ENCODE measurements at places on chromosomes 16 and 17.
A peak's percentile ranks its signal among the peaks of the same experiment; 100 is the strongest.

DNA sequence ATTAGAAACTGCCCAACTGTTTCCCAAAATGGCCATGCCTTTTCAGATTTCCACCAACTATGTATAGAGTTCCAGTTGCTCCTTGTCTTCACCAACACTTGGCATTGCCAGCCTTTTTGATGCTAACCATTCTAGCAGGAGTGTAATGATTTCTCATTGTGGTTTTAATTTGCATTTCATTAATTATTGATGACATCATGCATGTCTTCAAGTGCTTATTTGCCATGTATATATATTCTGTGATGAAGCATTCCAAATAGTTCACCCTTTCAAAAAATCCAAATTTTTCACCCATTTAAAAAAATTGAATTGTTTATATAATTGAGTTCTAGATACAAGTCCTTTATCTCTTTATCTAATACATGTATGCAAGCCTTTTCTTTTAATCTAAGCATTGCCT, 245.9 kb upstream of the TNRC6C start:
- DNase-seq, result no peak

DNA sequence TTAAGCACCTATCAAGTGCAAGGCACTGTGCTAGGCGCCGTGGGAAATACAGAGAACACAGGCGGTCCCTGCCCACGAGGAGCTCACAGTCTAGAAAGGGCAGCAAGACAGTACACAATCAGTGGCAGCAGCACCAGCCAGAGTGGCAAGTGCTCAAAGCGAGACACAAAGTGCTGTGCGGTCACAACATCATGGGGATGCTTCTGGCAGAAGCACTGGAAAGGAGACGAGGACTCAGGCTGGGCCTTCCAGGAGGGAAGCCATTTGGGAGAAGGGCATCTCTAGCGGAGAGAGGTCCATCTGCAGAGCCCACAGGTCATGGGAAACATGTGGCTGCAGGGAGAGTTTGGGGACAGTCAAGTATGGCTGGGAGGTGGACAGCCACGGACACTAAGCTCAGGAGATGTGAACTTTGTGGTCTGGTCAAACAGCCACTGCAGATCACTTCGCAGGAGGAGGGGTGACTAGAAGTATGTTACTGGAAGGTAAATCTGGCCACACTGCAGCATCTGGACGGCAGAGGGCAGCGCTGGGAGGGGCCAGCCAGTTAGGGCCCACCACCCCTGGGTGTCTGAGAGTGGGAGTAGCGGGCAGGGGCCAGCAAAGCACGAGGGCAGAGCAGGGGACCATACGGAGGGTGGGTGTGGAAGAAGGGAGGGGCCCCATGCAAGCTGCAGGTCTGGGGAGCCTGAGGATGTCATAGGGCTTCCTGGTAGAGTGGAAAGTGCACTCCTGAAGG, 71.1 kb downstream of the N4BP1 start:
- no peak for DNase-seq

DNA sequence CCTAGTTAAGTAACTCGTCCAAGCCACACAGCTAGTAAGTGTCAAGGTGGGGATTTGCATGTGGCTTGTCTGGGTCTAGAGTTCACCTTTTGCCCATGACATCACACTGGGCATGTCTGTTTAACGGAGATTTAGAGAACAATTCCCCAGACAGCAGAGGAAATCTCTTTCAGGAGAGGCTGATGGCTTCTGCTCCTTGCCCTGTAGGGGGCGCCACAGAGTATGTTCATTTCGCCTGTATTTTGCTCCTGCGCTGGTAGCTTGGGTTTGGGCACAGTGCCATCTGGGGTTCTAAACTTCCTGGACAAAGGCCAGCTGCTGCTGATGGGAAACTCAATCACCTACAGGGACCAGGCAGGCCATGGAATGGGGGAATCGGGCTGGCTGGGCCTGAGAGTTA, 20.4 kb downstream of the OTOA start:
- peak; percentile 26 for DNase-seq

DNA sequence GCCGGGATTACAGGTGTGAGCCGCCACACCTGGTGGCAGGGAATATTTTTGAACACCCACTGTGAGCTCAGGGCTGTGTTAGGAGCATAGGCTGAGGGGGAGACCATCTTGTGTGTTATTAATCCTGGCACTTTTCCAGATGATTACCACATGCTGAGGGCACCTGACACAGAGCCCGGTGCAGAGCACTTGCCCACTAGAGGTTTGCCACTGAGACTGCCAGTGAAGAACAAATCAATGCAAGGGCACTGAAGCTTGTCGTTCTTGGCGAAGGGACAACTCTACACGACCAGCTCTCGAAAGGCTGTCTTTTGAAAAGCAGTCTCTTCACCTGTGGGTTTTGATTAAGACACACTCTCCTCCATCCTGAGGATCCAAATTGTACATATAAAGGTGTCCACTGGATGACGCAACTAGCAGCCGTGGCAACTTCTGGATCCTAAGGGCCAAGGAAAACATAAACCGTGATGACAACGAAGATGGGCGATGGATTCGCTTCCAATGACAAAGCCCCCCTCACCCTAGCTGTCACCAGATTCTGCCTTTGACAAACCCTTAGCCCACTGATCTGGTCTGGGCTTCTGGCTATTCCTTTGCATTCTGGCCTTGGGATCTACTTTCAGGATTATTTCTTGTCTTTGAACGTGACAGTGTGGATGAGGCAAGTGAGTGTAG, 28.7 kb downstream of the WIPI1 start:
- DNase-seq, result no peak

DNA sequence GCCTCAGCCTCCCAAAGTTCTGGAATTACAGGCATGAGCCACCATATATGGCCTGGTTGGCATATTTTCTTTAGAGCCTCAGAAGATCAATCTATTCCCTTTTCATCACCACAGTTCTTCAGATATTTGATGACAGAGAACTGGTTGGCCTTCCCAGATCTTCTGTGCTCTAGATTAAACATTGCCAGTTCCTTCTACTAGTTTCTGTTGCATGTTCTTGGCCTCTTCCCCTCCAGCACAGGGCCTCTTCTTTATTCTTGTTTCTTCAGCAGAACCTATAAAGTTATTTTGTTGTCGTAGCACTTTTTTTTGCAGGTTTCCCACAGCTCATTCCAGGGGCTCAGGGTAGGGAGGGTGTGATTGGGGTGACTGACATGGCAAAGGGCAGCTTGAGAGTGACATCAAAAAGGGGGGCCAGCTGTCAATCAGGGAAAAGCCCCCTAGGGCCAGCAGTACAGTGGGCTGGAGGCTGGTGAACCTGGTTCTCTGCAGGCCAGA, 9.3 kb downstream of the CHD9 start:
- DNase-seq, result no peak

GRCh38 chr17:40358323-40359038, 6.1 kb downstream of the GJD3 start:
- peak; percentile 89 for DNase-seq

- DNase-seq, result no peak
Measured at GRCh38 chr17:81027038-81027437, 7.9 kb upstream of the BAIAP2 start.

DNA sequence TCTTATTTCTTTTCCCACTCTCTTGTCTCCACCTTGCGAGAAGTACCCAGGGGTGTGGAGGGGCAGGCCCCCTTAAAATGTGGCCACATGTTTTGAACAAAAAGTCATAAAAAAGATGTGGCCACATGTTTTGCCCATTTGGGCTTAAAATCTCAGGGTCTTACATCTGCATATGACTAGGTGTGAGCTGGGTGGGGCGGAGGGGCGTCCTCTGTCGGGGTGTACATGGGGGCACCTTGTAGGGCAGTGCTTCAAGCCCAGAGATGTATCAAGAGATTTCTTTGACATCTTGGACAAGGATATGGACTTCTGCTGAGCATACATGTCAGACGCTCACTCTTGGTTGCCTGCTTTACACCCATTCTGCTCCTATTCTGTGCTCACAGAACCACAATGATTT, 13.0 kb upstream of the SLC47A1 start:
- DNase-seq, result no peak

DNA sequence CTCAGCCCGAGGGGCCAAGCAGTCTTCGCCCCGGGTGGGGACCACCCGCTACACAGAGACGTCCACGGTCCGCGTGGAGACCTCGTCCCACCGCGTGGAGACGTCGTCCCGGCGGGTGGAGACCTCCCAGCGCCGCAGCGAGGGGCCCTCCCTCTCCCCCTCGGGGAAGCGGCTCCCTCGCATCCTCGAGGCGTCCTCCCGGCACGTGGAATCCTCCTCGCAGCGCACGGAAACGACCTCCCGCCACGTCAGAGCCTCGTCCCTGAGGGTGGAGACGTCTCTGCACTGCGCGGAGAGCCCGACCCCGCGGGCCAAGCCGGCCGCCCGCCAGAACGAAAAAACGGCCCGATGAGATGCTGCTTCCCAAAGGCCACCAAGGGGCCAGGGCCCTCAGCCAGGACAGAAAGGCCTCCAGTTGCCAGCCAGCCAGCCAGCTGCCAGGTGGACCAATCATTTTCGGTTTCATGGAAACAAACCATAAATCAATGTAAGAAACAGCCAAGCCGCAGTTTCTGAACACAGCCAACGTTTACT, 424 bp downstream of the C17orf100 start:
- DNase-seq, result no peak

DNA sequence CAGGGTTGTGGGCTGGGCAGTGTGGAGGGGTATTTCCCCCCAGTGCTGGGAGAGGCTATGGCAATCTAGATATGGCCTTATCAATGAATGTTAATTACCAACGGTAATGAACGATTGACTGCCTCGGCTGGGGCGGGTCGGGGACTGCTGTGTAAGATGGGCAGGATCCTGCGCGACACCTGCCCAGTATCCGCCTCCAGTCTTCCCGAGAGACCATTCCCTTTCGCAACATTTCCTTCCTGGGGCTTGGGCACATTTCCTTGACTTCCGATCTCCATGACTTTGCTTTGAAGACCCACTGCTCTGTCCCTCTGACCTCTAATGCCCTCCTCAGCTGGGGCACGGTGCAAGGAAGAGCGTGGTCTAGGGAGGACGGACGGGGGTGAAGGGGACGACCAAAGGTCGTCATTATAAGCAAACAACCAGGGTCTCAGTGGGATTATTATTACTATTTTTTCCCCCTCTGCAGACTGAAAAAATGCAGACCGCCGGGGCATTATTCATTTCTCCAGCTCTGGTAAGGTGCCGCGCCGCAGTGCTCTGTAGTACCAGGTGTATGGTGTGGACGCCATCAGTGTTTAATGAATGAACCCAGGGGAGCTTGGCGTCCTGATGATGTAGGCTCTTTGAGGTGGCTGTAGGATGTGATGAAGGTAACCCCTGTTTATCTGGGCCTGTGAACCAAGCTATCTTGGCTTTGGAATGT, 506 bp downstream of the ATP5MC1 start:
- DNase-seq, result no peak

GRCh38 chr16:10514369-10515055, 65.9 kb downstream of the EMP2 start:
- DNase-seq, result peak; percentile 47

- DNase-seq, result no peak
Measured at GRCh38 chr16:88922114-88922825, 54.7 kb downstream of the CBFA2T3 start.

DNA sequence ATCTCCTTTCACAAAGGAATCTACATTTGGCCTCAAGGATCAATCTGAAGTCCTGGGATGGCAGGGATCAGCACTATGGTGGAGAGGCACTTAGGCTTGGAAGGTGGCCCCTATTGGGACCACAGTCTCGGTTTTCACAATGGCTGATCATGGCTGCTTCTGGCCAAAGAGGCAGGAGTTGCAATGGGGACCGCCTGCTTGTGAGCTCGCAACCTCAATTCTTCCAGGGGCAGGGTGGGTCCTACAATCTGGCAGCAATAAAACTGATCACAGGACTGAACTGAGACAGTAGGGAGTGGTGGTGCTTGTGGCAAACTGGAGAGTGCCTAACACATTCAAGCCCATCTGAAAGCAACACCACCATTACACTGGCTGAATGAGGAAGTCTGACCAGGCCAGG, 83.1 kb downstream of the NETO2 start:
- no peak for DNase-seq

- no peak for DNase-seq
Measured at GRCh38 chr17:81434072-81434471, 38.8 kb downstream of the BAHCC1 start.

GRCh38 chr16:78183437-78184237, 84.2 kb downstream of the WWOX start:
- DNase-seq, result no peak

- peak; percentile 8 for DNase-seq
Measured at GRCh38 chr16:50627419-50627818, 53.7 kb downstream of the SNX20 start.

DNA sequence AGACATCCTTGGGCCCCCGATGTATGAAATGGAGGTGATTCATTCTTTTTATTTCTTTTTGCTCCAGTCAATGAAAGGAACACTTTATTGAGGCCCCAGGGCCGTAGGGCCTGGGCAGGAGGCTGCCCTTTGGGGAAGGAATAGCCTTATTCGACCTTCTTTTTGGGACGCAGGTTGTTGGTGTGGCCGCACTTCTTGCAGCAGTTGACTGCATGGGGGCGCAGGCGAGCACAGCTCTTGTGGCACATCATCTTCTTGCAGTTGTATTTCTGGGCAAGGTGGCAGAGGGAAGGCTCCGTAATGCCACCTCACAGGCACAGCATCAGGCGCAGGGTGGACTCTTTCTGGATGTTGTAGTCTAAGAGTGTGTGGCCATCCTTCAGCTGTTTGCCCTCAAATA, 50.9 kb downstream of the SIAH1 start:
- DNase-seq, result no peak

DNA sequence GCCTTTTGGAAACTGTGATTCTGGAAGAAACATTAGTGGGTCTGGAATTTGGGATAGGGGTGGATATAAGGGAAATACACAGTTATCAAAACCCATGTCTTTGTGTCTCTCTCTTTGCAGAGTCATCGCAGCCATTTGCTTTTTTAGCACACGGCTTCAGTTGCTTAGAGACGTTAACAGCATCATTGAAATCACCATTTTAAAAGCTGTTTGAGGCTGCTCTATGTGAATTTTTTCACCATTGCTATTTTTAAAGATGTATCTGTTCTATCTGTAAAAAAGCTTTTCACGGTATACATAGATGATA, 47.3 kb downstream of the OMG start:
- DNase-seq, result no peak

DNA sequence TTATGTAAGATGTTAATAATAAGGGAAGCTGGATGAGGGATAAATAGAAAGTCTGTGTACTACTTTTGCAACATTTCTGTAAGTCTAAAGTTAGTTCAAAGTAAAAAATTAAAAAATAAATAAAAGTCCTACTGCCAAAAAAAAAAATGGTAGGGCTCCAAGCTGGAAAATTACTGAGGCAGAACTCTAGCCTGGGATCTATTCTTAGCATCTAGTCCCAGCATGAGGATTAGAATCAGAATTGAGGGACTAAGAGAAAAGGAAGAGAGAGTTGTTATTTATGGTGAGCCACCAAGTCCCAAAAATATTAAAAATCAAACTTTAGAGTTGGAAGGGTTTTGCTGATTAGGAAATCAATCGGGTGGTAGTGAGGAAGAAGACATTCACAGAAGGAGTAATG, 110.3 kb downstream of the CYB561 start:
- DNase-seq, result no peak

Data from activated CD4-positive, alpha-beta T cell treated with anti-CD3 and anti-CD28 coated beads, Interleukin-2, amount 50 U/mL, for 16 hours (primary cell).